ENCODE measurements at places on chromosomes 3 and 15. TPM values are rescaled to one million over a fixed set of nuclear protein-coding genes. Genes with fewer than 3 reads are reported as not detected.

DNA sequence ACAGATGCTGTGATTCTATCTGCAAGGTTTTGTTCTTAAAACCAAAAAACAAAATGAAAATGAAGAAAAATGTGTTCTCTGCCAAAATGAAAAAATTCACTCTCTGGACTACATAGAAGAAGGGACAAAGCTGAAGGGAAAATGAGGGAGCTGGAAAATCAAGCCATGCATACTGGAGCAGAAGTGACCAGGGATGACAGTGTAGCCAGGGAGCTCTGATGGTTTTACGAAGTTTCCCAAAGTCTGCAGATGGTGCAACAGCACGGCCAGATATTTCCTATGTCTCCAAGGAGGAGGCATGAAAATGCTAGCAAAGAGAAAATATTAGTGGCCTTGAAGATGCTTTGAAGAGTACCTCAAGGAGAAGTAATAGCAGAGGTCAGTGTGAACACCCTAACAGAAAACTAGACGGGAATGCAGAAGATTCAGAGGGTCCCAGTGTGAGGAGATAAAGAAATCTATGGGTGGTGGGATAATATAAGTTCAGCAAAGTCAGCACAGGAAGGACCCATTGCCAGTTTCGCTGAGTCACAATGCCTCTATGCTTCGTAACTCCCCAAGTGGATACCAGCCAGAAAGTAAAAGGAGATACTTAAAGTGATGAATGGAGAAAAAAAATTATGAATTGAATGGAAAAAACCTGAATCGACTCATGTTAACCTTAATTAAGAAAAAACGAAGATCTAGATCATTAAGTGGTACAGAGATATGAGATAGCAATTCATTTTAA, 39.0 kb upstream of the POMGNT2 start:
- H3K4me1 ChIP-seq, result no peaks in the 10 kb centered on the region
- H3K36me3 ChIP-seq, result no peaks in the 10 kb centered on the region
- peaks cover 49% of the 10 kb centered on the region for H3K27me3 ChIP-seq
- H3K27ac ChIP-seq, result no peak overlapping the region
- no peak for DNase-seq
- H3K4me3 ChIP-seq, result no peak overlapping the region

Gene TWF2
- 58.6 TPM for total RNA-seq

- H3K36me3 ChIP-seq, result no peaks in the 10 kb centered on the region
- DNase-seq, result no peak
- no peak overlapping the region for H3K27ac ChIP-seq
Observed at GRCh38 chr3:169964176-169964575, 2.4 kb upstream of the SEC62 start.

DNA sequence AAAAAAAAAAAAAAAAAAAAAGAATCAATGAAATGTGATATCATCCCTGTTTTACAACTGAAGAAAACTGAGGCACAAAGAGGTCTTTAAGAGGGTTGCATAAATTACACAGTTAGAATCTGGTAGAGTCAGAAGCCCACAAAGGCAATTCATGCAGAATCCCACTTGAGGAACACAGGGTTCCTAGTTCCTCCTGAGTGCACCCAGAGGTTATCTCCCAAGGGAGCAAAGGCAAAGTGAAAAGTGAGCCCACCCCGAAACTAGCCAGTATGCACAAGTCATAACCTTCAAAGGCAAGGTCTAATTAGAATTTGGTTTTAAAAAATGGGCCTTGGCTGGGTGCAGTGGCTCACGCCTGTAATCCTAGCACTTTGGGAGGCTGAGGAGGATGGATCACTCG, 37.8 kb downstream of the AP3S2 start:
- H3K27me3 ChIP-seq, result no peaks in the 10 kb centered on the region
- no peak for DNase-seq
- H3K4me1 ChIP-seq, result peaks cover 9% of the 10 kb centered on the region
- peaks cover 40% of the 10 kb centered on the region for H3K36me3 ChIP-seq
- no peak overlapping the region for H3K4me3 ChIP-seq
- no peak overlapping the region for H3K27ac ChIP-seq

Gene CELSR3
- 7.4 TPM for total RNA-seq

- no peak overlapping the region for H3K4me3 ChIP-seq
- H3K36me3 ChIP-seq, result no peaks in the 10 kb centered on the region
- H3K27me3 ChIP-seq, result peaks cover 20% of the 10 kb centered on the region
- H3K4me1 ChIP-seq, result peaks cover 3% of the 10 kb centered on the region
- no peak for DNase-seq
Observed at GRCh38 chr15:65339416-65339815, 34.9 kb downstream of the RNU5B-1 start.

DNA sequence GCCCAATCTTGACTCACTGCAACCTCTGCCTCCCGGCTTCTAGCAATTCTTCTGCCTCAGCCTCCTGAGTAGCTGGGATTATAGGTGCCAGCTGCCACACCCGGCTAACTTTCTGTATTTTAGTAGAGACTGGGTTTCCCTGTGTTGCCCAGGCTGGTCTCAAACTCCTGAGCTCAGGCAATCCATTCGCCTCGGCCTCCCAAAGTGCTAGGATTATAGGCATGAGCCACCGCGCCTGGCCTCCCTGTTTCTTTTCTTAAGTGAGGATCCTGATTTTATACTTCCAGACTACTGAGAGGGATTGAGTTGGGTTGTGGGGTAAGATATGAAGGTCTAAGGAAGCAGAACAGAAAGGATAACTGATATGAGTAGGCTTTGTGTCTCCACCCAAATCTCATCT, 106.8 kb downstream of the CNTN3 start:
- no peaks in the 10 kb centered on the region for H3K4me1 ChIP-seq
- no peak for DNase-seq
- no peak overlapping the region for H3K27ac ChIP-seq
- no peaks in the 10 kb centered on the region for H3K27me3 ChIP-seq
- no peaks in the 10 kb centered on the region for H3K36me3 ChIP-seq
- H3K4me3 ChIP-seq, result no peak overlapping the region

All from osteocyte (in vitro differentiated cells).